Vein endothelial cell (primary cell): ENCODE measurements at places on chromosomes 4 and X. TPM values are rescaled to one million over a fixed set of nuclear protein-coding genes. Genes with fewer than 3 reads are reported as not detected.

The MAGEA8 gene
- not detected in 2 replicates for total RNA-seq

The GPRASP2 gene
- 11.5 and 13.1 TPM in 2 replicates for total RNA-seq

The IQSEC2 gene
- total RNA-seq = 4.0 and 4.2 TPM in 2 replicates

The PRRG1 gene
- total RNA-seq = 56.8 and 72.2 TPM in 2 replicates

The PDGFC gene
- 7.0 and 8.8 TPM in 2 replicates for total RNA-seq

The COL25A1 gene
- total RNA-seq = 0.33 and 1.7 TPM in 2 replicates

The REELD1 gene
- total RNA-seq = not detected in 2 replicates

The RNF128 gene
- total RNA-seq = 0.38 TPM in 1 of 2 replicates, not detected in the other

The CISD2 gene
- total RNA-seq = 20.3 and 23.2 TPM in 2 replicates

The CD38 gene
- 0.48 and 0.98 TPM in 2 replicates for total RNA-seq

The SLC10A6 gene
- total RNA-seq = 0.10 TPM in 1 of 2 replicates, not detected in the other

The MSANTD1 gene
- 0.33 and 1.1 TPM in 2 replicates for total RNA-seq

The ADGRG2 gene
- not detected in 2 replicates for total RNA-seq

The ETDB gene
- not detected in 2 replicates for total RNA-seq

The SHROOM2 gene
- total RNA-seq = 15.5 and 17.0 TPM in 2 replicates

The FANCB gene
- total RNA-seq = 2.6 and 6.0 TPM in 2 replicates

The LNX1 gene
- 0.65 and 0.76 TPM in 2 replicates for total RNA-seq

The OTUD6A gene
- total RNA-seq = not detected in 2 replicates

The NUDT11 gene
- 0.33 and 2.4 TPM in 2 replicates for total RNA-seq

The HGFAC gene
- 0.19 and 0.33 TPM in 2 replicates for total RNA-seq

The PABPC4L gene
- total RNA-seq = 0.96 and 0.98 TPM in 2 replicates

The RHOH gene
- 0.57 TPM in 1 of 2 replicates, not detected in the other for total RNA-seq

The CDKL5 gene
- 3.6 and 5.0 TPM in 2 replicates for total RNA-seq

The NELFA gene
- 21.6 and 24.3 TPM in 2 replicates for total RNA-seq

The AGA gene
- 24.0 and 26.8 TPM in 2 replicates for total RNA-seq

The NKRF gene
- 8.2 and 8.9 TPM in 2 replicates for total RNA-seq

The MAN2B2 gene
- 17.7 and 19.9 TPM in 2 replicates for total RNA-seq

The RAB40A gene
- total RNA-seq = under 0.01 and 0.10 TPM in 2 replicates

The CABS1 gene
- not detected in 2 replicates for total RNA-seq

The ACOT9 gene
- total RNA-seq = 86.2 and 121 TPM in 2 replicates

The DDX53 gene
- not detected in 2 replicates for total RNA-seq

The TDO2 gene
- not detected in 2 replicates for total RNA-seq
